Neural progenitor cell (in vitro differentiated cells): ENCODE measurements at places on chromosomes 5 and 9. TPM values are rescaled to one million over a fixed set of nuclear protein-coding genes. Genes with fewer than 3 reads are reported as not detected.

DNA sequence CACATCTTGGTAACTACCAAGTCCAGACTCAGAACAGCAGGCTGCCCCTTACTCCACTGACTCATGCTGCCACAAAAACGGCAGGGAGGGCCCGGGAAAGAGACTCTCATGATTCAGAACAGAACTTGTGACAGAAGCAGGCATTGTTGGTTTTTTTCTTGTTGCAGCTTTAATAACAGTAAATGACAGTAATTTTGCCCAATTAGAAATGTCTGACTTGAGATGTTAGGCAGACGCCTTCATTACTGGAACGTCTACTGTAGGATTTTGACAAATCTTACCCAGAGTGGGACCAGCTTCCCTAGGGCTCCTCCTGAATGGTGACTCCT is 77.9 kb downstream of the SEMA5A start:
- peaks cover 7% of the 10 kb centered on the region for H3K4me1 ChIP-seq
- DNase-seq, result no peak
- H3K36me3 ChIP-seq, result no peaks in the 10 kb centered on the region
- H3K27ac ChIP-seq, result no peak overlapping the region

GRCh38 chr5:77776554-77777206 is 541 bp upstream of the TBCA start:
- H3K27ac ChIP-seq, result no peak overlapping the region
- H3K27me3 ChIP-seq, result no peaks in the 10 kb centered on the region
- DNase-seq, result no peak
- H3K36me3 ChIP-seq, result no peaks in the 10 kb centered on the region
- H3K4me1 ChIP-seq, result peaks cover 30% of the 10 kb centered on the region
- H3K4me3 ChIP-seq, result peak overlapping the region; percentile 73

The OBP2B gene
- not detected in 2 replicates for total RNA-seq

The SLC36A2 gene
- total RNA-seq, result not detected in 2 replicates

DNA sequence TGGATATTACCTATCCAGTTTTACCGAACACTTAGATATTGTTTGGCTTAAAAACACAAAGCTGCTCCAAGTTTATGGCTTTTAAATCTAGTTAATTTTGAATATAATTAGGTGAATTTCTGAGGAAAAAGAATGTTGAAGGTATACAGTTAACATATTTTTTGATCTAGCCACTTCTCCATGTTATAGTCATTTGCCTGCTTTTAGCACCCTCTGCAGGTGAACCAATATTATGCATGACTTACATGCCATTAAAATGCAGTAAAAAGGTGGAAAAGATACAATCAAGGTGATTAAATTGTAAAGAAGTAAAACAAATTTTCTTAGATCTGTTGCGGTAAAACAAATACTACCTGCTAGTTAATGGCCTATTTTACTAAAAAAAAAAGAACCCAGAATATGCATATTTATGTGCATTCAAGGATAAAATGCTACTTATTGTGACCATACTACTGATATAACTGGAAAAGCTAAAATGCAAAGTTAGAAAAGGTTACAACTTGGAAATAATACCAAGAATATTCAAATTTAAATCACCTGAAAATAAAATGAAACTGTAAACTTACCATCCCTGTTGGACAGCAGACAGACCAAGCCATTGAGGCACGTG is 132.1 kb downstream of the AP3B1 start:
- DNase-seq, result peak; percentile 65
- no peak overlapping the region for H3K4me3 ChIP-seq
- H3K27ac ChIP-seq, result no peak overlapping the region
- no peaks in the 10 kb centered on the region for H3K27me3 ChIP-seq
- H3K36me3 ChIP-seq, result peaks cover 5% of the 10 kb centered on the region

DNA sequence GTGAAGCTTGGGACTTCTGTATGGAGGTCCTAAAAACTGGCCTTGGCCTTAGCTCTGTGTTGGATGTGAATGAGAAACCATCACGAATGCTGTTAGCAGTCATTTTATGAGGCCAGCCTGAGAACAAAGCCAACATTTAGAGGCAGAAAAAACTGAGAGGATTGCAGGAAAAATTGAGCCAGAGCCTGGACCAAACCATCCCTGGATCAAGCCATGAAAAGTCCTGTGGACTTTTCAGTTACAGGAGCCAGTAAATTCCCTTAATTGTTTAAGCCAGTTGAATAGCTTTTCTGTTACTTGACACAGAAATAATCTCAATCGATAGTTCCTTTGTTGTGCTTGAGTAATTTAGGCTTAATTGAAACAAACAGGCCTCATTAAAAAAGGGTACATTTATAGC is 42.6 kb upstream of the SPATA31D4 start:
- H3K4me1 ChIP-seq, result no peaks in the 10 kb centered on the region
- H3K27ac ChIP-seq, result no peak overlapping the region
- H3K4me3 ChIP-seq, result no peak overlapping the region
- H3K36me3 ChIP-seq, result no peaks in the 10 kb centered on the region
- no peaks in the 10 kb centered on the region for H3K27me3 ChIP-seq
- no peak for DNase-seq

The TLX3 gene
- total RNA-seq, result not detected in 2 replicates

DNA sequence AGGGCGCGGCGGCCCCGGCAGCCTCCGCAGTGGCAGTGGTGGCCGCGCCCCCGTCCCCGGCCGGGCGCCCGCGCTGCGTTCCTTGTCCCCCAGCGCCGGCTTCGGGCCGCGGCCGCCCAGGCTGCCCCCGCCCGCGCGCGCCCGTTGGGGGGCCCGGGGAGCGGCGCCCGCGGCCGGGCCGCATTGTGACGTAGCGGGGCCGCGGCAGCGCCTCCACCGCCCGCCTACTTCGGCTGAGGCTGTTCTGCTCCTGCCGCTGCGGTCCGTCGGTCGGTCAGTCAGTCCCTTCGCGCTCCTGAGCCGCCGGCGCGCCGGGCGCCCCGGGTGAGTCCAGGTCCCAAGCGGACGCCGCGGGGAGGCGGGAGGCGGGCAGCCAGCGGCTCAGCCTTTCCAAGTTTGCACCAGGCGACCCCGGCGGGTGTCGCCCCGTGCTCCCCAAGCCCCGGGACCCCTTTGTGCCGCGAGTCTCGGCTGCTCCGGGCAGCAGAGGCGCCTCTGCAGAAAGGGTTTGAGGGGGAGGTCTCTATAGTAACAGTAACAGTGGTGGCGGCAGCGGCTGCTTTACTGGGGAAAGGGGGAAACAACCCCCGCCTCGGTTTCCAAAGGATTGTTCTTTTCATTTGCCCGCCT is at the start of gene SNCAIP:
SNCAIP (plus strand) TSS at position 277 of the 630 bp plus-strand sequence. CDS start 78,898 bp downstream, outside the sequence.
- no peak within 1 kb of the TSS for H3K27ac ChIP-seq
- H3K36me3 ChIP-seq, result no peaks in the 10 kb centered on the region
- peaks cover 20% of the 10 kb centered on the region for H3K4me1 ChIP-seq
- DNase-seq, result peak; percentile 83

- H3K4me1 ChIP-seq, result no peaks in the 10 kb centered on the region
- H3K36me3 ChIP-seq, result no peaks in the 10 kb centered on the region
- H3K27ac ChIP-seq, result no peak overlapping the region
- H3K27me3 ChIP-seq, result no peaks in the 10 kb centered on the region
- no peak overlapping the region for H3K4me3 ChIP-seq
Measured at GRCh38 chr9:103397868-103398600, 402.9 kb downstream of the CYLC2 start.

The ZSWIM6 gene
- 25.3 and 32.2 TPM in 2 replicates for total RNA-seq

The ARHGEF39 gene
- 13.2 and 31.9 TPM in 2 replicates for total RNA-seq

DNA sequence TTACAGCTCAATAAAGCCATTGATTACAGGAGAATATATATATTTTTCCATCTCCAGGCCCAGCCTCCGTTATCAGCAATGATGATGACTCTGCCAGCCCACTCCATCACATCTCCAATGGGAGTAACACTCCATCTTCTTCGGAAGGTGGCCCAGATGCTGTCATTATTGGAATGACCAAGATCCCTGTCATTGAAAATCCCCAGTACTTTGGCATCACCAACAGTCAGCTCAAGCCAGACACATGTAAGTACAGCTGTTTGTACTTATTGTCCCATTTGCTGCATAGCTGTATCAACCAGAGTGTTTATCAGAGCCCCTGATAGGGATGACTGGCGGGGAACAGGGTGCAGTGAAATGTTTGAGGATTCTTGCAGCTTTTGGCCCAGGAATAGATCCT is 197.7 kb downstream of the NTRK2 start:
- no peaks in the 10 kb centered on the region for H3K27me3 ChIP-seq
- no peak for DNase-seq
- H3K36me3 ChIP-seq, result no peaks in the 10 kb centered on the region
- H3K4me3 ChIP-seq, result no peak overlapping the region
